ENCODE measurements at places on chromosomes 3 and 15.

DNA sequence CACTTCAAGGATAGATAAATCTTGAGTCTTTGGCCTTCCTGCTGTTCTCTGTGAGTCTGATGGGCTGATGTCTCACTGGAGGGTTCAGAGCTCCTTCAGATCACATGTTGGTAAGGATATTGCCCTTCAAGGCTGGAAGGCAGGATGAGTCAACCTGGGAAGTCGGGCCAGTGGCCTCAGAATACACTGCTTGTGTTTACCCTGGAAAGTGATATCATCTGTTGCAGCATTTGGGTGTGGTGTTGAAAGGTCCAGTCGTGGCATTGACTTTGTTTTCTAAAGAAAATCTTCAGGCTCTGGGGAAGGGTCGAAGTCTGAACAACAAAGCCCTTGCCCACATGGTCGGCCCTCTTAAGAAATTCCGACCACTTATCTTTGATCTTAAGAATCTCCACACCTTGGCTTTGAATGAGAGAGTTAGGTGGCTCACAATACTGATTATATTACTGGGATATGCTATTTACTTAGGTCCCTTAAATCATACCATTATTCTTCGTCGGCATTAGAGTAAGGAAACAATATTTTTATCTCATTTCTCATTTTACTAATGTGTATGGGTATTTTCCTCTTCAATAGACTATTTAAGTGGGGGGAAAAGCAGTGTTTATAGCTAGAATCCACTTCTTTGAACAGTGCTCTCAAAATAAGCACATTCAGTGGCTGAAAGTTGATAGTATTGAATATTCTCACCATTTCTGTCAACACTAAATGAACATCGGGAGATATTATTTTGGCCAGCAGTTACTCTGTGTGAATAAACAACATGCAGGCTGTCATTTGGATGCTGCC is 303.9 kb upstream of the RASGRP1 start:
- no peak for DNase-seq

DNA sequence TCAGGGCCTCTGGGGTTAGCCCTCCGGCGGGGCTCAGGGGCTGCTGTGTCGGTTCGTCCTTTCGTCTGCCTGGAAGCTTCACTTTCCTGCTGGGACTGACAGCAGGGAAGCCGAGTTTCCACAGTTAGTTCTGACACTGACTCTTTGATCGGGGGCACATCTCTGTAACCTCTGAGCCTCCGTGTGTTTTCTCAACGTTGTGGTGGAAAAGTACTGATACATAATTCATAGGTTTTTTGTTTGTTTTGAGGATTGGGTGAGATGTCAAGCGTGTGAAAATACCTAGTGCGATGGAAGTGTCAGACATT is 481 bp downstream of the AP4E1 start:
- no peak for DNase-seq

DNA sequence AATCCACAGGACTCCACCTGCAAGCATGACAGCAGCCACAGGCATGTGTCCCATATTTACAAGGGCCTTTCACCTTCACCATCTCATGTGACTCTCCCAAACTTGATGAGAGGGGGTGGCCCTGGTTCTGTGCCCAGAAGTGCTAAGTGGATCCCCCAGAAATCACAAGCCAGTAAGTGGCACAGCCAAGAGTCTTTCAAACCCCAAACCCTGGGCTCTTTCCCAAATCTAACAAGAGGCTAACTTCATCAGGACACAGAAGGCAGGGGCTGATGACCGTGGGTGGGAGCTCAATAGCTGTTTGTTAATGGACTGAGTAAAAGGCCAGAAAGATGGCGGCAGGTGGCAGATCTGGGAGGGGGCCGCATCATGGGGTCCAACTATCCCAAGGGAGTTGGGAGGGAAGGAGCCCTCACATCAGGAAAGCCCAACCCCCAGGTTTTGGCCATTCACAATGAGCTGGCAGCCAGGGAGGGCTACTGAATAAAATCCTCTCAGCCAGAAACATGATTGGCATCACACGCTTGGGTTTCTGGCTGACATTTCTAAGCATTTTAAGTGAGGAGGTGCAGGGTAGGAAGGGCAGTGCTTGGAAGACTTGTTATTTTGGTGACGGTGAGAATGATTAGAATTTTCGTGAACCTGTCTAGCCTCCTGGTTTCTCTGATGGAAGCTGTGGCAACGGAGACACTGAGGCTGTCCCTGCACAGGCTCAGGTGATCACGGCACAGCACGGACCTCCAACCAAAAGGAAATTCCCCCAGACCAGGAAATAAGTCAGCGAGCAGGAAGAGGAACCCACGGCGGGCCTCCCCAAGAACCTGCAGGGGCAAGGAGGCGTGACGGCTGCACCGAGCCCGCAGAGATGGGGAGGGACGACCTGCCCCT is 109.3 kb downstream of the OXNAD1 start:
- no peak for DNase-seq

- DNase-seq: no peak
These were observed 60.3 kb downstream of the MYO9A start for GRCh38 chr15:72057548-72058091.

GRCh38 chr3:110198717-110199587 is 861.6 kb upstream of the DPPA4 start:
- no peak for DNase-seq

GRCh38 chr3:187737368-187738070 is 7.7 kb downstream of the BCL6 start:
- DNase-seq: no peak

DNA sequence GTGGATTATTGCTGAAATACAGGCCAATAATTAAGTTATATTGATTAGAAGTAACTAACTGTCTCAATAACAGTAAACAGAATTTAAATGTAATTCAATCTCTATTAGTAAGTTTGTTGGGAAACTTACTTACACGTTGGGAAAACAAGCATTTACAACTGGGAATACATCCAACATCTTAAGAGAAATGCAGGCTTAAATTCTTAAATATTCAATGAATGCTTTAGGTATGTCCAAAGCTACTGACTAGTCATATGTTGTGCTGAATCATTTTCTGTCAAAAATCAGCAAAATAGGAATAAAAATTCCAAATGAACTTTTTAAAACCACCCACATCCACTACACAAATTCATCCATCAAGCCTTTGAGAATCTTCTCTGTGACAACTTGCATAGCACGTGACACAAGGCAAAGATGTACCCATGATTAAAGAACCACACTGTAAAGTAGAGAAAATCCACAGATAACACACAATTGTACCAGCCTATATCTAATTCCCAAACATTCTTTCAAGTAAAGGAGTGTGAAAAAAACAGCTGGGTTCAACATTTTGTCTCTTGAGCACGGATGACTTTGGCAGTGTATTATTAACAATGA is 60.0 kb downstream of the NMNAT3 start:
- no peak for DNase-seq

DNA sequence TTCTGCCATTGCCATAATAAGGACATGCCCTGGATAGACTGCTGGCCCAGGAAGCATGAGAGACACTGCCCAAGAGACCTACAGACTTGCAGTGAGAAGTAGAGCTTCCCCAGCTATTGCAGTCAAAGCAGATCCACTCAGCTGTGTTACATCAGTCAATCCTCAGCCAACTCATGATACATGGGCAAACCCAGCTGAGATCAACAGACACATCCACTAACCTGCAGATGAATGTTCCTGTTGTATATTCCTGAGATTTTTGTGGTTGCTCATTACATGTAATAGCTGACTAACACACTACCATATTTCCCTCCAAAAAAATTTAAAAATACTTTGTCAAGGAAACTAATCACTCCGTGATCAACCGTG is 68.6 kb downstream of the DCLK3 start:
- no peak for DNase-seq

DNA sequence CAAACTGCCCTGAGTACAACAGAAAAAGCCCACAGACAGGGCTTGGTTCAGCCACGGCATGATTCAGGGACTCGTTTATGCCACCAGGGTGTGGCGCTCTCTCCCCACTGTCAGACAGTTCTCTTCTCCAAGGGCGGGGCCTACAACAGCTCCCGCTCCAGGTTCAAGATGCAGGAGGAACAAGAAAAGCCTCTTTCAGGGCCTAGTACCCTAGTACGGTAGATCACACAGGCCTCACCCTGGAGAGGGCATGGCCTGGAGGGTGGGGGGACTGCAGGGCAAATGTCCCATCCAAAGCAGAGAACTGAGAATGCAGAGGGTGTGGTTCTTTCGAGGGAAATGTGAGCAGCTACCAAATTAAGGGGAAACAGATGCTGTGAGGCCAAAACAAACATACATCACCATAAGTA is 12.0 kb downstream of the MESD start:
- DNase-seq: peak; percentile 29

- peak; percentile 27 for DNase-seq
These were observed 41.0 kb downstream of the ABHD2 start for GRCh38 chr15:89129123-89129815.

DNA sequence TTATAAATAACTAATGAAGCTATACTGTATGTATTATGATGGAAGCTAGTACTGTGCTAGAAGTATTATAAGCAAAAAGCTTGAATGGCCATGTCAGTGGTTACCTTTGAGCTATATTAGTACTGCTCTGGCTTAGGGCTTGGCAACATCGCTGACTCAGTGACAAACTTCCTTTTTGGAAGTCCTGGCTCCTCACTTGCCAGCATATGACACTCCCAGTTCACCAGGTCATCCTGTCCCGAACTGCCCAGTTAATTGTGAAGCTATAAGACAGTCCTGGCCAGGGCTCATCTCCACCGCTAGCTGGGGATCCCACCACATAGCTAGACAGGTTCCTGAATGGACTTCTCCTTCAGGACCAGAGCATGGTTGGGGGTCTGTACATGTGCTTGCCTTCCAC is 31.9 kb downstream of the RAB8B start:
- no peak for DNase-seq

DNA sequence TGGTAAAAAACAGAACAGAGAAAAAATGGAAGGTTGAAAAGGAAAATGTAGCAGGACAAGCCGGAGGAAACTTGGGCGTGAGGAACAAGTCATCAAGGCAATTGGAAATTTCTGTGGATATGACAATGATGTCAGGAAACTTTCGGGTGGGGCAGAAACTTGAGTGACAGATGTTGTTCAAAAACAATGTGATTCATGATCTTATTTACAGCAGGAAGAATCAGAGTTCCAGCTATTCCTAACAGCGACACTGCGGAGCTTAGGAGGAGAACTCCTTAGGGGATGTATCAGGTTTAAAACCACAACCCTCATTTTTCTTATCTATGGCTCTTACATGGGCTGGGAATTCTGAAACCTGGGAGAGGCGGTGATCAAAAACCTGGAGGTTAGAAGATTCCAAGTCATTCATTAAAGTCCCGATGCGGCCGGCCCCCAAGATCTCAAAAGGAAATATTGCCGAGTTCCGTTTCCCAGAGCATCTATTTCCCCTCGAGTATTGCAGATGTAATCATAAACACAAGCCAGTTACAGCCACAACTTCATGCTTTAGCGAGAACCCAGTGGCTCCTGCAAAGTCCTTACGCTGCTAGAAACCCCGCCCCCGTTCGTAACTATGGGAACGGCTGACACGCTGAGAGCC is 659 bp upstream of the ARRDC4 start:
- no peak for DNase-seq

- DNase-seq: no peak
These were observed 27.3 kb downstream of the PARP16 start for GRCh38 chr15:65259367-65259797.

DNA sequence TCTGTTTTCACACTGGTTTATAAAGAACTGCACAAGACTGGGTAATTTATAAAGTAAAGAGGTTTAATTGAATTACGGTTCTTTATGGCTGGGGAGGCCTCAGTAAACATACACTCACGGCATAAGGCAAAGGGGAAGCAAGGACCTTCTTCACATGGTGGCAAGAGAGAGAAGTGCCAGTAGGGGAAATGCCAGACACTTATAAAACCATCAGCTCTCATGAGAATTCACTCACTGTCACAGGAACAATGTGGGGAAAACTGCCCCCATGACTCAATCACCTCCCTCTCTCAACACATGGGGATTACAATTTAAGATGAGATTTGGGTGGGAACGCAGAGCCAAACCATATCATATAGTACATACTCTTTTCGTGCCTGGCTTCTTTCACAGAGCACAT is 42.4 kb downstream of the MAP2K1 start:
- DNase-seq: no peak

DNA sequence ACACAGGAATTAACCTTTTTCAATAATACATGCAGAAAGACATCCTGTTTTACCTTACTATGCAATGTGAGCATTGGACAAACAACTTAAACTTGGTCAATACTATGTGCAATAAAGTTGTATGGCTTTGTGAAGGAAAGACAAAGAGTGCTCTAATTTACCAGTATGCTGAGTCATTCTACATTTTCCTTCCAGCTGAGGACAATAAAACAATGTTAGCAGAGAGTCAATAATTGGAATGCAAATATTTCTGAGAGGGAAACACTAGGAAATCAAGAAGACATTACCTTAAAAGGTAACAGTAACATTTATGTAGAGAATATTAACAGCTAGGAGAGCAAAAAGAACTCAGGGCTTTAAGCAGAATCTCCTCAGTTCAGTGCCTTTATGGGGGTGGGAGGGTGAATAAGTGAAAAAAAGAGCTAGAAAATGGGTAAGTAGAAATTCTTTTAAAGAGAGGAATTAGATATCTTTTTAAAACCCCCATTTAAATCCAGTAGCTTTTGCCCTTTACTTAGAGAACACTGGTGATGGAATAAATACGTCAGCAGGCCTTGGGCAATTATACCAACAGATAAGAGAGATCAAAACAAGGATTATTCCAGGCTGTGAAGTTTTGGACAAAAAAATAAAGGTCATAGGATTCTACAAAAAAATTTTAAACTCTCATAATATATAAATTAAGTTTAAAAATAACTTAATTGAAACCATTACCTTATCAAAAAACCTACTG is 11.6 kb upstream of the HGD start:
- DNase-seq: no peak

DNA sequence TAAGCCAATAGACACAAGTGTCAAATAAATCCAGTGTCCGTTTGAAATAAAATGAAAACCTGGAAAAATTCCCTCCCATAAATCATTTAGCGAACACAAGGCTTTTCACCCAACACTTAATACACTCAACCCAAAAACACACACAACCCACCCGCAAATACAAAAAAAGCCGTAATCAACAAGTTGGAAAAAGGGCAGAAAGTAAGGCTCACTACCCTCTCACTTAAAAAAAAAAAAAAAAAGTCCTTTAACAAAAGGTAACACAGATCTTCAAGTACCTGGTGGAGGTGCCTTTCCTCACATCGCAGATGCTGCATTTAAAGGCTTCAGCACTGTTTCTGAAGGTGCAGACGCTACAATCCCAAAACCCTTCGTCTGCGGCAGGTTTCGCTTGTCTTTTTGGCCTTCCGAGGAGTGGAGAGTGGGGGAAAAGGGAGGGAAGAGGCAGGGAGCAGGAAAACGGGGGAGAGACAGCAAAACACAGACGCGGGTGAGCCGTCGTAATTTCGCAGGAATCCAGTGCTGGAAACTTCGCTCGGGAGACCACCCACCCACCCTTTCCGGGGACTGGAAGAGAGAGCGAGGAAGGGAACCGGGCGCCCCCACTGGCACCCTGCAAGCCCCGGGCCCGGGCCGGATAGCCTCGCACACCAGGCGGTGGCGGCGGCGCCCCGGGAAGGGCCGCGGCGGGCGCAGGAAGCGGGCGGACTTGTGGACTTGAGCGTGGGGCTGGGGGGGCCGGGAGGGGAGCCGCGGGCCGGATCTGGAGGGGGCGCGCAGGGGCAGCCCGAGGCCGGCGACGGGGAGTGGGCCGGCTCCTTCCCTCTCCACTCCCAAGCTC is 401.8 kb downstream of the SHQ1 start:
- peak; percentile 28 for DNase-seq

- no peak for DNase-seq
These were observed 174.1 kb downstream of the KLHL25 start for GRCh38 chr15:85620690-85621049.

GRCh38 chr3:179622023-179622422 is 17.4 kb downstream of the NDUFB5 start:
- DNase-seq: no peak

- no peak for DNase-seq
These were observed 259.6 kb upstream of the UBE2E1 start for GRCh38 chr3:23546181-23546580.

All from stimulated activated CD8-positive, alpha-beta memory T cell treated with anti-CD3 and anti-CD28 coated beads, Interleukin-2, amount 100 ng/mL, for 48 hours (primary cell).